ENCODE measurements at places on chromosomes 16 and 17.
A peak's percentile ranks its signal among the peaks of the same experiment; 100 is the strongest.

DNA sequence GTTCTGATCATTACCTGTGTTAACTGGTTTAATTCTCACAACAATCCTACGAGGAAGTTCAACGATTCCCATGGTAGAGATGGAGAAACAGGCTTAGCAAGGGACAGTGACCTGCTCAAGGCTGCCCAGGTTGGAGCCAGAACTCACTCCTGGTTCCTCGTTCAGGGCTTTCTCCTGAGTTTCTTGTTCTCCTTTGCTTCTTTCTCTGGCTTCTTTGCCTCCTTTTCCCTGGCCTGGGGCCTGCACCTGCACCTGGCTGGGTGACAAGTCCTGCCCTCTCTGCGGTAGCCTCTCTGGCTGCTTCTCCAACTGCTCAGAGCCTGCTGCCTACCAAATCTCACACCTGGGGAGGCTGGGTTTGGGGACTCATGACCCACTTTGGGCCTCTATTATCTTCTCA, 2.8 kb downstream of the CCL22 start:
- no peak for DNase-seq

DNA sequence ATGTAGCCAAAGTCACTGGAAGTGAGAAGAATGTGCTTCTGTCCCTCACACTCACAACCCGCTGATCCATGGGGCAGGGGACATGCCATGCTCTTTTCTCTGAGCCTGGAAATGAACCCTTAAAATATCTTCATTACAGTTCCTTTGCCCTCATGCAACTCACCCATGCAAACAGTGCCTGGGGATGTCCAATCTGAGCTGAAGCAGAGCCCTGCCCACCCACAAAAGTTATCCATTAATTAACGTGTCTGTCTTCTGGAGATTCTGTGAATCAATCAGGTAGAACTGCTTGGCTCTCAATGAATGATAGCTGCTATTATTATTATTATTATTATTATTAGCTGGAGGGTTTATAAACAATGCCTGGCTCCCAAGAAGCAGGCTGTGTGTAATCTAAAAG, 133.7 kb downstream of the USP31 start:
- DNase-seq: no peak

- no peak for DNase-seq
Measured at GRCh38 chr17:20284022-20284421, 183.3 kb downstream of the LGALS9B start.

- DNase-seq: no peak
Measured at GRCh38 chr17:11121341-11121985, 119.5 kb upstream of the SHISA6 start.

DNA sequence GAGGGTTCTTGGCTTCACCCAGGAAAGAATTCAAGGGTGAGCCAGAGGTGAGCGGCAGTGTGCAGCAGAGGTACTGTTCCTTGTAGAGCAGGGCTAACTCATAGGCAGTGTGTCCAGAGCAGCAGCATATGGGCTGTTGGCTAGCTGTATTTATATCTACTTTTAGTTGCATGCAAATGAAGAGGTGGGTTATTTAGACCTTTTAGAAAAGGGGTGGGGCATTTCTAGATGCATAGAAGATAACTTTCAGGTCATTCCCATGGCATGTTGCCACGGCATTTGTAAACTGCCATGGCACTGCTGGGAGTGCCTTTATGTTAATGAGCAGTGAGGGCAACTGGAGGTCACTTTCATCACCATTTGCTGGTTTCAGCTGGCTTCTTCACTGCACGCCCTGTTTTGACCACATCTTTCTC, 141.0 kb downstream of the STX8 start:
- no peak for DNase-seq

GRCh38 chr17:31388351-31388750, 3.1 kb upstream of the RAB11FIP4 start:
- no peak for DNase-seq

GRCh38 chr17:58399974-58400373, 17.4 kb downstream of the RNF43 start:
- no peak for DNase-seq

- DNase-seq: peak; percentile 4
Measured at GRCh38 chr16:79261481-79261940, 339.0 kb downstream of the MAF start.

- no peak for DNase-seq
Measured at GRCh38 chr17:57152967-57153528, 68.0 kb downstream of the AKAP1 start.

DNA sequence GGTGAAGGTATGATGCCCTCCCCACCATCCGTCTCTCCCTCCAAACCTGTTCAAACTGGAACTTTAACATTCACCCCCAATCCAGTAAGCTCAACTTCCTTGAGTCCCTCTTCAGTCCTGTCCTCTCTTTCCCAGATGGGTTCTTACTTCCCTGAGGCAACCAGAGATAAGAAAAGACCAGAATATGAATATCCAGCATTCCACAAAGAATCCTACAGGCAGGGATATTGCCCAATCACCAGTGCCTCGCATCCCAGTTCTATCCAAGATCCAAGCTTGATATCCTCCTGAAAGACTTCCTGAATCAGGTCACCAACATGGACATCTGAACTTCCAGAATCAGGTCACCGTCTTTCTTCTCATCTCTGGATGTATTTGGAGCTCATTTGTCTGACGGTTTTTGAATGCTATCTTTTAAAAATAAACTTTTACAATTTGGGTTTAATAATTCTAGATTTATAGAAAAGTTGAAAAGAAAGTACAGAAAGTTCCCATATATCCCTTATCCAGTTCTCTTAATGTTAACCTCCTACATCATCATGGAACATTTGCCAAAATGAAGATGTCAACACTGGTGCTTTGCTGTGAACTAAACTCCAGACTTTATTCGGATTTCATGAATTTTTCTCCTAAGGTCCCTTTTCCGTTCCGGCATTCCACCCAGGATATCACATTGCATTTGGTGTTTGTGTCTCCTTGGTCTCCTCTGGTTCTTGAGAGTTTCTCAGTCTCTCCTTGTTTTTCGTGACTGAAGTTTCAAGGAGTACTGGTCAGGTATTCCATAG, 13.7 kb upstream of the COL1A1 start:
- DNase-seq: no peak

DNA sequence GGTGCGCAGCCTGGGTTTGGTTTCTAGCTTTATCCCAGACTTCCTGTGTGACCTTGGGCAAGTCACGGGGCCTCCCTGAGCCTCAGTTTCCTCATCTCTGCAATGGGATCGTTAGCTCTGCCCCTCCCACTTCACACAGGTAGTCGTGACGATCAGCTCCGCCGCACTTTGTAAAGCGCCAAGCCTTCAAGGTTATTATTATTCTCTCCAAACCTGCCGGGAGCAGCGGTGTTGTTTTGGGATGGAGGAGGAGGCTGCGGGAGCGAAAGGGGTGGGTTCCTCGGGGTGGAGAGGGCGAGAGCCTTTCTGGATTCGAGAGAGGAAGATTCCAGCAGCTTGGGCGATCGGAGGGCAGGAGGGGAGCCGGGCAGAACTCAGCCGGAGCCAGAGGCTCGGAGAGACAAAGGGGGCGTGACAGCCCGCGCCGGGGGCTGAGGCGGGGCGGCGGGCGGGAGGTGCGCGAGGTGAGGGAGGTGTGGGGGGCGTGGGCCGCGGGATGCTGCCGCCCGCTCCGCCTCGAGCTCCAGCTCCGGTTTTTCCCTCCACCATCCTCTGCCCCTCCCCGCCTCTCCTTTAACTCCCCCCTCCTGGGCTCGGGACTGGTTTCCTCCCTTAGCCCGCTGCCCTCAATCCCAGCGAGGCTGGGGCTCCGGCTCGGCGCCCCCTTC, at the start of gene EFNB3:
EFNB3 (plus strand) TSS at position 602 of the 668 bp plus-strand sequence. CDS start 397 bp downstream, outside the sequence.
- no peak for DNase-seq

GRCh38 chr17:28334666-28335200, 539 bp downstream of the IFT20 start:
- DNase-seq: no peak

- no peak for DNase-seq
Measured at GRCh38 chr17:4005296-4006164, 41.3 kb upstream of the ATP2A3 start.

DNA sequence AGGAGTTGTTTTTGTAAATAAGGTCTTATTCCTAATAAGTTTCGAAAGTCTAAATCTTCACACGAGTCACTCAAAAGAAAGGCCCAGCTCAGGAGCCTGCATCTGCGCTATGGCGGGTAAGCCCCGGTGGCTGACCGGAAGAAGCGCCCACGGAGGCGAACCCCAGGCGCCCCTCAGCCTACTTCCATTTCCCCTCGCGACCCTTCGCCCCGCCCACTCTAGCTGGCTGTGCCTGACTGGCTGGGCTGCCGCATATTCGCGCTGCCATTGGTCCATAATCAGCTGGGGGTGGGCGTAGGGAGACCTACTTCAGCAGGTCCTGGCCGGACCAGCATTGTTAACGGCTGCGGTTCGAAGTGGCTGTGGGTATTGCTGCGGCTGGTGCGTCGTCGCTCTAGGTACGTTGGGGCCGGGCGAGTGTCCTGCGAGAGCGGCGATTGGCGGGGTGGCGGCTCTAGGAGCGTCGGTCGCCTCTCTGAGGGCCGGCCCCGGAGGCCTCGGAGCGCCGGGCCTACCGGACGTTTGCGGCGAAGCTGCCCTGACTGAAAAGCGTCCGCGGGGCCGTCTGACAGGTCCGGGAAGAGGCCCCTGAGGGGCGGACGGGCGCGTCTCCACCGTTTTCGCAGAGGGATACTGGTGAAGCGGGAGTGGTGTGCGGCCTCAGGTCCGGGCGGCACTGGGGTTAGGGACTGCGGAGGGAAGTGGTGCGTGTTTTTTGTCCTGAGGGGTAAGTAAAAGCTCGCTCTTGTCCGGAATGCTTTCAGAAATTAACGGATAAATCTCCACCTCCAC, at the start of gene ATF7IP2:
ATF7IP2 (plus strand) TSS at position 337 of the 792 bp plus-strand sequence. CDS start 44,560 bp downstream, outside the sequence.
- peak; percentile 88 for DNase-seq

GRCh38 chr16:53836142-53836541, 132.2 kb downstream of the FTO start:
- DNase-seq: no peak

DNA sequence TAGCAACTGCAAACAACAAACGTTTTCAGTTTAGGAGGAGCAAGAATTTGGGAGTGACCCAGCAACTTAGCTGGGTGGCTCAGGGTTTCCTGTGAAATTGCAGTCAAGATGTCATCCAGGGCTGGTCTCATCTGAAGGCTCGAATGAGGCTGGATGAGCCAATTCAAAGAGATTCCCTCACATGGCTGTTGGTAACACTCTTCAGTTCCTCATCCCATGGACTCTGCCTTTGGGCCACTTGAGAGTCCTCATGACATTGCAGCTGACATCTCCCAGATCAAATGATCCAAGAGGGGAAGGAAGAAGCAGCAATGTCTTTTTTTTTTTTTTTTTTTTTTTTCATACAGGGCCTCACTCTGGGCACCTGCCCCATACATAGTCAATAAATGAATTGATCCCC, 26.3 kb downstream of the UBALD1 start:
- no peak for DNase-seq

- DNase-seq: no peak
Measured at GRCh38 chr16:58656899-58657298, 27.3 kb upstream of the CNOT1 start.

- DNase-seq: no peak
Measured at GRCh38 chr17:29596811-29597210, 3.9 kb downstream of the ANKRD13B start.

GRCh38 chr16:26982422-26982821, 84.3 kb upstream of the C16orf82 start:
- DNase-seq: no peak

DNA sequence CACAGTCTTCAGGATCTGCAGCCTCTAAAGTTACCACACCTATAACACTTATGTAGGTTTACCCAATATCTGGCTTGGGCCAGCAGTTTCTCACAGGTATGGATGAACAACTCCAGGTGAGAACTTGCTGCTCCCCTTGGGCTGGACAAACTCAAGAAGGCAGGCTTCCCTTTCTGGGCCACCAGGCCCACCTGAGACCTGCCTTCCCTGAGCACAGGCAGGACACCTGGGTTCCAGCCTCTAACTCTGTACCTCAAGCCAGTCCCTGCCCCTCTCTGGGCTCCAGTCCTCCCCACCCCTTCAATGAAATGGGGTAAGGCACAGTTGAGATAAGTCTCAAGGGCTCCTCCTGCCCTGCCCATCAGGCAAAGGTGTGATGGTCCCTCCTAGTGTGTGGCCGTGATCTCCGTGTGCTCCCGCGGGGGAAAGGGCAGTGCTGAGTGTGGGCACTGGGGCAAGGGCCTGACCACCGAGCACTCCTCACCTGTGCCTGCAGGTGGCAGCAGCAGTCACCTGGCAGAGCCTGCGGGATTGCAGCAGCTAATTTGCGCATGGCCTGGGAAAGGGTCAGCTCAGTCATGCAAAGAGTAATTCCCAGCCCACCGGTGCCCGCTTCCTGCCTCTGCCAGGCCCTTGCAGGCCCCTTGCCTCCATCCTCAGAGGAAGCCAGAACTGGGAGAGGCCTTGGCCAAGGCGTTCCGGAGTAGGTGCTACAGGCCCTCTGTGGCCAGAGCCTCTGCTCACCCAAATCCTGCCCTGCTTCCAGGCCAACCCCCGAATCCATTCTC, 28.2 kb upstream of the ADGRG1 start:
- peak; percentile 10 for DNase-seq

DNA sequence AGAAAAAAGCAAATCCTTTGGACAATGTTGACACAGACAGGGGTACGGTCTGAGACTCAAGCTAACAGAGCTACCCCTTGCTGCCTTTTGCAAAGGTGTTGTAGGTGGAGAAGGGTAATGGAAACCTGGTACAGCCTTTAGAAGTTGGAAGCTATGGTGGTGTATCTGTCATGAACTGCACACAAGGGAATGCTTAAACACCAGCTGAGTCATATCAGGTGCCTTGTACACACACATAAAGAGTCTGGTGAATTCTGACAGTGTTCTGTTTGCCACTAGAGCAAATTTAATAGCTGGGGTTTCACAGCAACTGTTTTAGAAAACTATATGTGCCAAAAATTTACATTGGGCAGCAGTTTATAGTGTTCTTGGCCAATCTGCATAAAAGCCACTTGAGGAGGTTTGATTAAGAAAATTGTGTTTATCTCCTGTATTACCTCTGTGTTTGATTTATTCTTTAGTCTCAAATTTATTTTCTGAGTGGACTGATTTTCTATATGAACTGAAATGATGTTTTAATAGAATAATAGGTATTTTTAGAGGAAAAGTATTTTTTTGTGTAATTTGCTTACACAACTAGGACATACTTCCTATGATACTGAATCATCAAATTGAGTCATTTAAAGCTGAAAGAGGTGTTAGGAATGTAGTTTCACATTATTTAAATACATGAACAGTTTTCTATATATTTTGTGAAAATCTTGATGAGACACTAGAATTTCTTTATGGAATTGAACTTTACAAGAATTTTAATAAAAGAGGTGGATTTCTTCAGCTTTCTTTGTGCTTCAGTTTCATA, 136.9 kb downstream of the MAP2K6 start:
- DNase-seq: no peak

- no peak for DNase-seq
Measured at GRCh38 chr16:11219178-11219577, 36.8 kb downstream of the SOCS1 start.

Measured in GDM1 (cell line).